ENCODE measurements at places on chromosomes 6 and 20.

GRCh38 chr20:64131406-64131805 is 24.0 kb upstream of the NPBWR2 start:
- DNase-seq: peak; percentile 26

DNA sequence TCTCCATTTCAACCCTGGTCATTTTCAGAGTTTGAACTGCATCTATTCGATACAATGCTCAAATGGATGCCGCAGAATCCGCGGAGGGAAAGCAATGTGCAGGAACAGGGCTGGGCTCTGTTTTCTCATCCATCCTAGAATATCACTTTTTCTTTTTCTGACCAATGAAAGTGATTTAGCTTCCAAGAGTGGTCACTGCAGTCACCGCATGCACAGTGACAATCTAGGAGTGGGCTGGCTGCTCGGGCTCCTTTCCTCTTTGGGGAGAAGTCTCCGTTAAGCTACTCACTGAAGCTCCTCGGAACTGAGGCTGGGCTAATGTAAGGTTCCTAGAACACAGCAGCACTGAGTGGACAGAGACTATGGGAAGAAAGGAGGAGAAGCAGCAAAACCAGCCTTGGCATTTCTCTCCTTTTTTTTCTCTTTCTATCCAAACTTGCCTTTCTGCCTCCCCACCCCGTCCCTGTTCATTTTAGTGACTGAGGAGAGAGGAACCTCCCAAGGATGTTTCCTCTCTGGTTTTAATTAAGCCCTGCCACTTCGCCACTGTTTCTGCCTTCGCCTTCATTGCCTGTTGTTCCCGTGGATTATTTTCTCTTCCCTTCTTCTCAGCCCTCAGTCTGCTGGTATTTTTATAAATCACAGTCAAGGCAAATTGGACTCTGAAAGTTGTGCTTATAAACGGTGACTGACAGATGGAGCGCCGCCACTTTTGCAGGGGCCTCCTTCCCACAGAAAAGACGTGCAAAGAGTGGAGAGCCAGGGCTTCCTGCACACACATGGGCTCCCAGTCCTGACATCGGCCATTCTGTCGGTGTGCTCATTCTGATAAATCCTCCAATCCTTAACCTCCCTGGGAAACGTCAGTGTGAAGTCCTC is 41.1 kb downstream of the RAMACL start:
- no peak for DNase-seq

DNA sequence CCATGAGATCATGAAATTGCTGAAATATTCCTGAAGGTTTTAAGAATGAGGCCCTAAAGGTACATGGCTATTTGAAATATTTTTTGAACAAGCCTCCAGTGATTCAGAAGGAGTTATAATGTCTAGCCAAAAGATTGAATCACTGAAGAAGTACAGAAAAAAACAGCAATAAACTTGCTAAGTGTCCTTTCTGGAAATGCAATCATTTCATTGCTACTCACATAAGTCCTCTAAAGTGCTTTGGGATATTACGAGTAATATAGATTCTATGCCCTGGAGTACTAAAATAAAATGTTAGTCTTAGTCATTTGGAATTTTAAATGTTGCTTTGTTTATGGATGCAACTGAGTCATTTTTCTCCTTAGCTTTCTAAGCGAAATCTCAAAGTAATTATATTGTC is 32.7 kb downstream of the CENPW start:
- no peak for DNase-seq

DNA sequence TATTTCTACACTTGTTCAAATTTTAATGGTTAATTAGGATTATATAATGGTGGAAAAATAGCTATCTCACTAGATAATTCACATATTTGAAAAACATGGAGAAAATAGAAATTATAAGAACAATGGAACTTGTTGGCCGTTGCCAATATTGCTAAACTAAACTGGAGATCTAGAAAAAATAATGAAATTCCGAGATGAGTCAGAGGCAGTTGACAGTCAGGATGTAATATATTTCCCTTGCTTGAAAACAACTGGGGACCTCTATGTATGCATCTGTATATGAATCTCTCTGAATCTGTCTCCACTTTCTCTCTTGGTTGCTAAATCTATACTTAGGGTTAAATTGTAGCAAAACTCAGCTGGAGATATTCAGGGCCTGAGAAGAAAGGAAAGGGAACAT is 1108.2 kb upstream of the GJE1 start:
- DNase-seq: no peak

GRCh38 chr6:169064194-169064593 is 189.5 kb downstream of the THBS2 start:
- no peak for DNase-seq

All from erythroblast (primary cell).